ENCODE measurements at places on chromosomes 5 and 9.

DNA sequence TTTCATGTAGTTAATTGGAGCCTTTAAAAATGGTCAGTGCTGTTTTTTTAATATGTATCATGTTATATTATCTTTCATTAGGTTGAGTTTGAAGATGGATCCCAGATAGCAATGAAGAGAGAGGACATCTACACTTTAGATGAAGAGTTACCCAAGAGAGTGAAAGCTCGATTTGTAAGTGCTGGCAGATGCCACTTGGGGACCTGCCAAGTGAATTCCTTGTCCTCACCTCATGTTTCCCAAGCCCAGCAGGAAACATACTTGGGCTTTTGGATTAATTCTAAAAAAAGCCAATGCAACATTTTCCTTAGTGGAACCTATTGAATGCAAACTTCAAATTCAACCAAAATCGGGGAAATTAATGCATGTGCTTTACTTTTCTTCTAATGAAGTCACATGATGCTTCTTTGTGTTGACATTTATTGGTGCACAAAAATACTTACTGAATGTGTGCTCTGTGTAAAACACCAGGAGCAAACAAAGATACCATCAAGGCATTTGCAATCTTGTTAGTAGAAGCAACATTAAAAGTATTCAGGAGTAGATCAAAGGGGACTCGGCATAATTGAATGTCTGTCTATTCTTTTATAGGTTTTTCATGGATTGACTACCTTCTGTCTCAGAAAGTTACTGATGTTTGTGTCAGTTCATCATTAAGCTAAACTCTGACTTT, 412.1 kb downstream of the KDM4C start:
- peak; percentile 46 for DNase-seq

- DNase-seq: no peak
Observed at GRCh38 chr9:126630458-126631237, 16.9 kb downstream of the LMX1B start.

DNA sequence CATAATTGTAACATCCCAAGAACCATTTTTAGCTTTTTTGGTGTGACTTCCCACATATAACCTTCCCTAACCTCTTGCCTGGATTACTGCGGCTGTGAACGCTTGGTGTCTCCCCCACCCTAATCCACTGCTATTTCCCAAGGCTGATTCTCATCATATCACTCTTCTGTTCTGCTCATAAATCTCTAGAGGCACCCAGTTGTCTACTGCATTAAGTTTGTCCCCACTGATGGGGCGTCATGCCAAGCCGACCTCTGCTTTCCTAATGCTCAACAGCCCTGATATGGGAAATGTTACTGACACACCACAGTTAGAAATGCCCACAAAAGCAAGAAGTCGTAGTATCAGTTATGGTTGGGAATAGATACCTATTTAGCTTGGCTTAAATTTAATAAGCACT, 24.4 kb downstream of the NPR3 start:
- DNase-seq: no peak

DNA sequence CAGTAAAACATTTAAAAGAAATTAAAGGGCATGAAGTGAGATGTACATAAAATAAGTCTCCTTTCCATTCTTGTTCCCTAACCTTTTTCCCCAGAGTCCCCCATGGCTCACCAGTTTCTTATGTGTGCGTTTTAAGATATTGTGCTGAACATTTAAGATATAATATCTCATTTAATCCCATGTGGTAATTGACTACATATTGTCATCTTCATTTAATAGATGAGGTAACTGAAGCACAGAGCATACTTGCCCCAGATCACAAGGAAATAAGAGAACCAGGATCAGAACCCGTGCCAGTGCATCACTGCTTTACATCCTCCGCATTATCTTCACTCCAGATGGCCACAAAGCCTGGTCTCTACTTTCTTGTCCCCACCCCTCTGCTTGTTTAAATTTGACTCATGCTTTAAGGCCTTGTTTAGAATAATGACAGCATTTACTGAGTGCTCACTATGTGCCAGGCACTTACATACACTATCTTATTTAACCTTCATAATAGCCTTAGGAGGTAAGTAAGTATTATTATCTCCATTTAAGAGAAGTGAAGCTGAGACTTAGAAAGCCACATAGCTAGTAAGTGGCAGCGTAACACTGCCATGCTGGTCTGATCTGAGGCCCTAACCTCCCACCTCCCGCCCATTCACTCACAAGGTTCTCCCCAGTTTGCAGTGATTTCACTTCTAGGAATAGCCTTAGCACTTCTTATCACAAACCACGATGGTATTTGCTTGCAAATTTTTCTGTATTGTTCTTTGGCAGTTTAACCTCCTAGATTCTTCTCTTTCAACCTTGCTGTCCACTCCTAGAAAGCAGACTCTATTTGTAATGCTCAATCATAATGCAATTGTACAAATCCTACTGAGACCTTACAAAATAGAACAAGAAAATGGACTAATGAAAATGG, 78.4 kb upstream of the IL6ST start:
- no peak for DNase-seq

DNA sequence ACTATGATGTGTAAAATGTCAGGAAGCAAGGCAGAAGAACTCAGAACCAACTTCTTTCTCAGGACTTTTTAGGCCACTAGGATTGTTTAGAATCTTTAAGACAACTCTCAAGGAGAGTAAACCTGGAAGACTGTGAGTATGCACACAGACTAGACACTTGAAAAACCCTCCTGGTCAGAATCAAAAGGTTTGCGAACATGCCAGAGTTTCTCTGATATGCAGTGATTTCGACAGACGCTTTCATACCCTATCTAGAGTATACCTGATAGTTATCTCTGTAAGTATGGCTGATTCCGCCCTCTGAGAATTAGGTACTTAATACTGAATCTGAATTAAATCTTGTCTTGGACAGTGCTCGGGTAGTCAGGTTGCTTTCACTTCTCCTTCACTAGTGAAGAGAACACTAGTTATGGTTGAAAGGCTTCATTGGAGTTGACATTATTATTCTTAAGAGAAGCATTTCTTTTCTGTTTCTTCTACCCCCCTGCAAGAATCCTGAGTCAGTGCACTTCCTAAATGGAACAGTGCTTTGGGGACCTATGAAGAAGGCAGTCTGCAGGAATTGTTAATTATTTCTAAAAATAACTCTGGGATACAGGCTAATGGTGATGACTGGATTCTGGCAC, 158.1 kb downstream of the HACD4 start:
- peak; percentile 30 for DNase-seq

- no peak for DNase-seq
Observed at GRCh38 chr9:32665101-32665500, 29.6 kb upstream of the TAF1L start.

GRCh38 chr9:107270082-107270481, 13.0 kb upstream of the RAD23B start:
- DNase-seq: no peak

GRCh38 chr9:121362813-121363621, 7.0 kb downstream of the STOM start:
- peak; percentile 29 for DNase-seq

DNA sequence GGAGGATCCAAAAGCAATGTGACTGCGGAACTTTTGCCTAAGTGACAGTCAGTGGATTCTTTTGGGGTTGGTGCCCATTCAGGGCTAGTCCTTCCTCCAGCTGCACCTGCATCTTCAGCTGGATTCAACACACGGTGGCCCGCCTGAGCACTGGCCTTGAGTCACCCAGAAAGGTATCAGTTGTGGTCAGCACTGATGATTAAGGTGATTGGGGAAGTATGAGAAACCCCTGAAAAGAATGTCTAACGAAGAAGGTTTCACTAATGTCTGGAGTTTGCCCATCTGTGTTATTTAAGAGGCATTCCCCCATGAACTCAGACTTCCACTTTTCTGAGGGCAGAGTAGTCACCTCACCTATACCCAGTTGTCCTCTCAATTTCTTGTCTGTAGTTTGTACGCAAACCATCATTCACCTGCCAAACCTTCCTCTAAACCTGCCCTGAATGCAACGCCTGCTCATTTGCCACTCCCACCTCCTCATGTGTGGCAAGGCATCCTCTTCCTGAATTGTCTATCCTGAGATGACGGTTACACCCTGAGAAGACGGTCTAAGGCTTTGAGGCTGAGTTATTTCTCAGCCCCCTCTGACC, 27.2 kb downstream of the CSF2 start:
- no peak for DNase-seq

DNA sequence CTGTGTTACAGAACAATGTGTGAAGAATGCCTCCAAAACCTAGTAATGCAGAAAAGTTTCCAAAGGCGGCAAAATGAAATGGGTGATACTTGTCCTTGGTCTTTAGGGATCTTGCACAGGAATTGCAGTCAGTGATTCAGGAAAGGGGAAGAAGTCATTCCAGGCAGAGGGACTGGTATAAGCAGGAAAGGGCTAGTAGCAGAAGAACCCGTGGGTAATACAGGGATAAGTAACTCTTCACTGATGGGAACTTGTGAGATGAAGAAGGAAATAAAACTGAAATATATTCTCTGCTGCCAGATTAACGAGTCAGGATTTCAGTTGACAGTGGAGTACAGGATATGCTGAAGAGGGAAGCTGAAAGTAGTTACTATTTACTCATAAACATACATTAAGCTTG, 1.2 kb downstream of the SRFBP1 start:
- DNase-seq: no peak

DNA sequence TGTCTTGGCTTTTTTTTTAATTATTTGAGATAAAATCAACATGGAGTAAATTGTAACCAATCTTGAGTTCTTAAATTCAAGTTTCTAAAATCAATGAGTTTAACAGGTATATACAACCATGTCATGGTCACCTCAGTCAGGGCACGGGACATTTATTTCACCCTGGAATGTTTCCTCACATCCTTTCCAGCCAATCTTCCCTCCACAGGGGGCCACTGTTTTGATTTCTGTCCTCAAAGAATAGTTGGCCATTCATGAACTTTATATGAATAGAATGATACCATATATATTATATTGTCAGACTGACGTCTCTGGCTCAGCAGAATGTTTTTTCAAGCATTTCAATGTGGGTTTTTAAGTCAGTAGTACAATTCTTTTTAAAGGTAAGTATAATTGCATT, 806 bp downstream of the ZNF474 start:
- DNase-seq: no peak

- no peak for DNase-seq
Observed at GRCh38 chr9:136713550-136713949, 1.2 kb downstream of the DIPK1B start.

DNA sequence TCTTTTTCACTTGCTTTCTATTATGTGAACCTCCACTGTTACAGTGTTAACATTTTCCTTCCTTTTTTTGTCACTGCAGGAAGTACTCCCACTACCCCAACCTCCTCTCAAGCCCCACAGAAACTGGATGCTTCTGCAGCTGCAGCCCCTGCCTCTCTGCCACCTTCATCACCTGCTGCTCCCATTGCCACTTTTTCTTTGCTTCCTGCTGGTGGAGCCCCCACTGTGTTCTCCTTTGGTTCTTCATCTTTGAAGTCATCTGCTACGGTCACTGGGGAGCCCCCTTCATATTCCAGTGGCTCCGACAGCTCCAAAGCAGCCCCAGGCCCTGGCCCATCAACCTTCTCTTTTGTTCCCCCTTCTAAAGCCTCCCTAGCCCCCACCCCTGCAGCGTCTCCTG, 18.8 kb downstream of the NUP214 start:
- no peak for DNase-seq

DNA sequence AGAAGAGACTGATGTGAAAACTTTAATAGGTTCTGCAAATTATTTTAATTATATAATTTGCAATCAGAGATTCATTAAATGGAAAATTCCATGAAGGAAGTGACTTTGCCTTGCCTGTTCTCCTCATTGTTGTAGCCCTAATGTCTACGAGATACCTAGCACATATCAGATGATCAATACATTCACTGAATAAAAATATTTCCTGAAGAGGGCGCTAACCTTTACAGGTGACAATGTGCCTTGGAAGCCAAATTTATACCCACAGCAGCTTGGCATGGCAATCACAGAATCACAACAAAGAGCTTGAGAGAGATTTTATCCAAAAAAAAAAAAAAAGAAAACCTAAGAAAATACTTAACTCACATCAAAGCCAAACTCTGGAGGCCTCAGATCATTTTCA, 17.4 kb downstream of the HAUS6 start:
- no peak for DNase-seq

GRCh38 chr9:99822806-99823591, 1.3 kb downstream of the NR4A3 start:
- peak; percentile 41 for DNase-seq

DNA sequence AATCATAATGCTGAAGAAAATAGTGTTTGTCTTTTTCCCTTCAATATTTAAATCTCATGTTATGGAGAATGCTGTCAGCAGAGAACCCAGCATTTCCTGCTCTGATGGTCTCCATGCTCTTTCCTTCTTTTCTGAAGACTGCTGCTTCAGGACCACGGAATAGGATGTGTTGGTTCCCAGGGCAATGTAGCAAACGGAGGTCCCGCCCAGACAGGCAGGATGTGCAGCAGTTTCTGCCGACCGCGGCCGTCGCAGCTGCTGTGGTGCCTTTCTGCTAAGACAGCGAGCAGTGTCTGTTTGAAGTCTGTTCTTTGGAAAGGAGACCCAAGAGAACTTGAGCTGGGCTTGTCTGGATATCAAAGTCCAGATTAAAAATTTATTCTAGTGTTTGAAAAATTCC, 654.3 kb downstream of the CCDC171 start:
- peak; percentile 74 for DNase-seq

DNA sequence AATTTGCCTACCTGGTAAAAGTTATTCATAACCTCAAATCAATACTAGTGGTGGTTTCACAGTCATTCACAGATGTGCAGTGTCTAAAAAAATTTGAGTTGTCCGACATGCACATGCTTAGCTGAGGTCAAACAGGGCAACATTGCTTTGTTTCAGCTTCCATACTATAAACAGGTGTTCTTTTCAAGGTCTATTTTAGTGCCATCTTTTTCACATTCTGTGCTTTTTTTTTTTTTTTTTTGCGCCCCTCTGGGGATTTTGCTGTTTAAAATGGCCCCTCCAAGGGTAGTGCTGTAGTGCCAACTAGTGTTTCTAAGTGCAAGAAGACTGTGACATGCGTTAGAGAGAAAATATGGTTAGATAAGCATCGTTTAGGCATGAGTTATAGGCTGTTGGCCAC, 14.5 kb downstream of the PHAX start:
- no peak for DNase-seq

GRCh38 chr5:67809589-67809988, 406.0 kb upstream of the PIK3R1 start:
- no peak for DNase-seq

- no peak for DNase-seq
Observed at GRCh38 chr5:177529247-177530203, 12.8 kb upstream of the DDX41 start.

GRCh38 chr9:27430750-27431535, 93.1 kb upstream of the IFNK start:
- no peak for DNase-seq

DNA sequence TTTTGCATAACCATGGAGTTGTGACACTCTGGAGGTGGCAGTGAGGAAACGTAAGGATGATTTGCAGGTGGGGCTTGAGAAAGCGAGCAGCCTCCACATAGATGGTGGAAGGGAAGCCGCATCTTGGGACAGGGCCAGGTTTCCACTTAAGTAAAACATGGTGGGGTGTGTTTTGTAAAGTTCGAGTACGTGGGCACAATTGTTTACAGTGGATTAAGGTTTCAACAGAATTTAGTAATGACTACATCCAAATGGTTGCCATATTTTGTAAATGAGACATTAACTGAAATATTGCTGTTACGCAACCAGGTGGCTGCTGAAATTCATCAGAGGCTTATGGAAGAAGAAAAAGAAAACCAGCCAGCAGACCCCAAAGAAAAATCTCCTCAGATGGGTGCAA, 85.4 kb upstream of the IL7R start:
- DNase-seq: peak; percentile 30

Measured in RPMI7951 (cell line).